ENCODE measurements at places on chromosomes 4 and X.

DNA sequence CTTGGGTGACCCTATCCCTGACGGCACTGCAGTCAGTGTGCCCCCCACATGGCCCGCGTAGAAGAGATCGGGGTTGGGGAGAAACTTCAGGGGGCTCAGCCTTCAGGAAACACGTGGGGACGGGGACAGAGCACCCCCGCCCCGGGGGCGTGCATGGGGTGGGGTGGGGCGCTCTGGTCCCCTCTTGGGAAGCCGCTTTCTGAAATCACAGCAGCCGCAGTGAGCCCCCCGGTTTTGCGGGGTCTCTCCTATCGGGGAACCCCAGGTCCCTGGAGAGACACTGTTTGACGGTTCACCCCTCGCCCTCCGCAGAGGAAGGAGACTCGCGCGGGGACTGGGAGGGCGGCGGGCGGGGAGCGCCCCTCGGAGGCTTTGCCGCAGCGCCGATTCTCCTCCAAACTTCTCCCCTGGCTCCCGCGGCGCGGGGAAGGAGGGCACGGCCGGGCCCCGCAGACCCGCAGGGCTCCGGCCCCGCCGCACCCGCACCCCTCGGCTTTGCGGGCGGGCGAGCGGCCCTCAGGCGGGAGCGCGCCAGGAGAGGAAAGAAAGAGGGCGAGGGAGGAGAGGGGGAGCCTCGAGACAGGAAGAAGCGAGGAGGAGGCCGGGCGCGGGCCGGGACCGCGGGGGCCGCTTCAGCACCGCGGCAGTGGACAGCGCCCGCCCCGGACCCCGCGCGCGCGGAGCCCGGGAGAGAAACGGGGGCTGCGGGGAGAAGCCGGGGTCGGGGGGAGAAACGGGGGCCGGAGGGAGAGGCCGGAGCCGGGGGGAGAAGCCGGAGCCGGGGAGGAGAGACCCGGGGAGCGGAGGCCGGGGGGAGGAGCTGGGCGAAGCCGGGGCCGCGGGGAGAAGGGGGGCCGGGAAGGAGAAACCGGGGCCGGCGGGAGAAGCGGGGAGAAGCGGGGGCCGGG, 612 bp downstream of the CPLX1 start:
- H3K4me3 ChIP-seq = no peak overlapping the region
- no peaks in the 10 kb centered on the region for H3K36me3 ChIP-seq
- no peaks in the 10 kb centered on the region for H3K4me1 ChIP-seq
- peaks cover 24% of the 10 kb centered on the region for H3K27me3 ChIP-seq

DNA sequence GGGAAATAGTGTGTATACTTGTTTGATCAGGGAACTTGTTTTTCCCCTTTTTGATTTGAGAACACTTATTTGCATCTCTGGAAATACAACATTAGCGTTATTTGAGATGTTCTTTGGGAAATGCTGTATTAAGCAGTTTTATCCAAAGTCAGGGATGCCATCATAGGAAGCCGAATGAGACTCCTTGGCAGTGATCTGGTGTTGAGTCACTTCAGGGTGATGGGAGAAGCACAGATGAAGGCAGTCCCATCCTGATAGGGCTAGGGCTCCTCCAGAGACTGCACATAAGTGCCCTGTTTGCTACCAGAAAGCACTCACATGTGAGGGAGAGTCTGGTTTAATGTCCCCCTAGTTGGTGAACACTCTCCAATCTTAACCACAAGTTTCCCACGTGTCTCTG, 62.3 kb downstream of the IL1RAPL1 start:
- no peak for DNase-seq
- no peaks in the 10 kb centered on the region for H3K4me1 ChIP-seq
- no peak overlapping the region for H3K27ac ChIP-seq
- no peaks in the 10 kb centered on the region for H3K27me3 ChIP-seq
- H3K36me3 ChIP-seq = no peaks in the 10 kb centered on the region

DNA sequence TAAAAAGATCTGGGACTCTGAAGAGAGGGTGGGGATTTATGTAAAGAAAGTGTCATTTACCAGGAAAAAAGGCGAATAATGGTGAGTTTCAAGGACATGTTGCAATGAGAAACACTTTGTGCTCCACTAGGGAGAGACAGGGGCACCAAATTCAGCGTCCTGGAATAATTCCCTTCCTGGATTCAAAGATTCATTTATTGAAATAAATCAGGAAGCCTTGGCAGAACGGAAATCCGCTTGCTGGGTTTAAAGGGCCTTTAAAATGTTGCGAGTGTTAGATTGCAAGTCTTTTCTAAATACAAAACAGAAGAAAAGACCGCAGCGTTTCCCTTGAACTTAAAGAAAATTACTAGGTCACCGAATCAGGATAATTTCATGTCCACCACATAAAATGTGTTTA, 3.8 kb upstream of the ZIC3 start:
- no peaks in the 10 kb centered on the region for H3K27me3 ChIP-seq
- H3K4me1 ChIP-seq = no peaks in the 10 kb centered on the region
- H3K4me3 ChIP-seq = no peak overlapping the region
- no peak for DNase-seq
- no peak overlapping the region for H3K27ac ChIP-seq

DNA sequence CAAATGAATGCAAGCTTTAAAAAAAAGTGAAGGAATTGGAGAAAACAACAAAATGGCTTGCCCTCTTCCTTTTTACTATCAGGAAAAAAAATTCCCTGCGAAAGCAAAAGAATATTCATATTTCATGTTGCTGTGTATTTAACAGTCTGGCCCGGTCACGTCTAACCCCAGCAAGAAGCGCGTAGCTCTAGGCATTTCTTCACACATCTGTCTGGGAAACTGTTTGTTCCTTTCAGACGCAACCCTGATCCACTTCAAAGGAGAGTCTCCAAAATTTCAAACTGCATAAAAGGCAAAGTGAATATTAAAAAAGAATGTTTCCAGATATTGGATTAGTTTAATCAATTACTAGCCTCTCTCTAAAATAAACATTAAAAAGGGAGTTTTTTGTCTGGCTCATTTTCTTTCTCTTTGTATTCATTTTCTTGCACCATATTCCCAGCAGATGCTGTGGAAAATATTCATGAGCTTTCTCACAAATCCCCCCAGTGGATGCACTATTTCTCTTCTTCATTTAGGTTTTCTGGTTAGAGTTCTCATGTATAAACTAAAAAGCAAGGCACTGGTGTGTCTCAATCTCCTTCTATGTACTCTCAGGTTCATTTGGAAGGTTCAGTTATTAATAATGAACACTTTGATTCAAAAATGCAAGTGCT, 145.3 kb downstream of the MID1 start:
- no peak overlapping the region for H3K4me3 ChIP-seq
- no peaks in the 10 kb centered on the region for H3K4me1 ChIP-seq
- DNase-seq = no peak
- no peak overlapping the region for H3K27ac ChIP-seq
- no peaks in the 10 kb centered on the region for H3K27me3 ChIP-seq

DNA sequence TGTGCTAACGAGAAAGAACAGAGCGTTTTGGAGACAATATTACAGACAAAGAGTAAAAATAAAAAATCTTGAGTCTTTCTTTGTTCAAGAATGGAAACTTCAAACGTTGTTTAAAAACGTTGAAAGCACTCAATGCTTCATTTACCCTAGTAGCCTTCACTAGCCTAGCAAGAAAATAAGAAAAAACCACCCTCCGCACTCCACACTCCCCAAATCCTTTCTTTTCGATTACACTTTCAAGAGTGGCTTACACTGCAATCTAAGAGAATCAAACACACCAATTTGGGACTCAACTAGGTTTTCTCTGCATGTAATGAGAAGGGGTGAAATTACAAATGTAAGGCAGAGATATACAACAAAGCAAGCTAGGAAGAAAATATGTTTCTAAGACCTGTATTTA, 4.7 kb downstream of the TMSB4X start:
- no peak overlapping the region for H3K4me3 ChIP-seq
- no peak for DNase-seq
- H3K4me1 ChIP-seq = peaks cover 62% of the 10 kb centered on the region
- H3K36me3 ChIP-seq = peaks cover 9% of the 10 kb centered on the region

- no peak overlapping the region for H3K27ac ChIP-seq
- H3K36me3 ChIP-seq = no peaks in the 10 kb centered on the region
- H3K4me3 ChIP-seq = no peak overlapping the region
- no peaks in the 10 kb centered on the region for H3K27me3 ChIP-seq
- H3K4me1 ChIP-seq = no peaks in the 10 kb centered on the region
Measured at GRCh38 chr4:182823576-182823975, 93.6 kb downstream of the DCTD start.

GRCh38 chrX:6783912-6784311, 249.0 kb upstream of the VCX3A start:
- H3K4me1 ChIP-seq = no peaks in the 10 kb centered on the region
- no peak overlapping the region for H3K27ac ChIP-seq
- no peak for DNase-seq
- H3K4me3 ChIP-seq = no peak overlapping the region

DNA sequence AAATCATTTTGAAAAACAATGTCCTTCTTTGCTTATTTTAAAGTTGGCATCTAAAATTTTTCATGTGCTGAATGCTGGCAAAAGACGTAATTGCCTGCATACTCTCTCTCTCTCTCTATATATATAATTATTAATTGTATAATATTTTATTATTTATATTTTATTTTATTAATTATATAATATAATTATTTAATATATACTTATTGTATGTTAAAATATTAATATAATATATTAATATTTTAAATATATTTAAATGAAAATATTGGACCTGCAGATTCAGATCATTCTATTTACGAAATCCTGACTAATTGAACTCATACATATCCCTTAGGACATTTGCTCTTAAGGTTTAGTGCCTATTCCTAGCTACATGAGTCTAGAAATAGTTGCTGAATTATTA, 144.7 kb upstream of the VCX start:
- no peak for DNase-seq
- H3K4me3 ChIP-seq = no peak overlapping the region
- H3K36me3 ChIP-seq = no peaks in the 10 kb centered on the region
- H3K27ac ChIP-seq = no peak overlapping the region
- no peaks in the 10 kb centered on the region for H3K27me3 ChIP-seq

- DNase-seq = no peak
- H3K27me3 ChIP-seq = no peaks in the 10 kb centered on the region
- H3K4me1 ChIP-seq = no peaks in the 10 kb centered on the region
- H3K36me3 ChIP-seq = no peaks in the 10 kb centered on the region
- H3K4me3 ChIP-seq = no peak overlapping the region
Measured at GRCh38 chrX:69136546-69137331, 28.5 kb downstream of the PJA1 start.

- peaks cover 16% of the 10 kb centered on the region for H3K36me3 ChIP-seq
- no peak for DNase-seq
- no peak overlapping the region for H3K27ac ChIP-seq
- no peak overlapping the region for H3K4me3 ChIP-seq
Measured at GRCh38 chrX:16852617-16853179, 17.5 kb downstream of the RBBP7 start.

- H3K27ac ChIP-seq = no peak overlapping the region
- no peaks in the 10 kb centered on the region for H3K36me3 ChIP-seq
- H3K27me3 ChIP-seq = no peaks in the 10 kb centered on the region
- no peaks in the 10 kb centered on the region for H3K4me1 ChIP-seq
Measured at GRCh38 chr4:87532109-87532508, 2.9 kb upstream of the SPARCL1 start.

- H3K27me3 ChIP-seq = no peaks in the 10 kb centered on the region
- H3K4me3 ChIP-seq = no peak overlapping the region
- H3K27ac ChIP-seq = no peak overlapping the region
- no peaks in the 10 kb centered on the region for H3K4me1 ChIP-seq
Measured at GRCh38 chrX:67612231-67612630, 68.4 kb downstream of the AR start.

DNA sequence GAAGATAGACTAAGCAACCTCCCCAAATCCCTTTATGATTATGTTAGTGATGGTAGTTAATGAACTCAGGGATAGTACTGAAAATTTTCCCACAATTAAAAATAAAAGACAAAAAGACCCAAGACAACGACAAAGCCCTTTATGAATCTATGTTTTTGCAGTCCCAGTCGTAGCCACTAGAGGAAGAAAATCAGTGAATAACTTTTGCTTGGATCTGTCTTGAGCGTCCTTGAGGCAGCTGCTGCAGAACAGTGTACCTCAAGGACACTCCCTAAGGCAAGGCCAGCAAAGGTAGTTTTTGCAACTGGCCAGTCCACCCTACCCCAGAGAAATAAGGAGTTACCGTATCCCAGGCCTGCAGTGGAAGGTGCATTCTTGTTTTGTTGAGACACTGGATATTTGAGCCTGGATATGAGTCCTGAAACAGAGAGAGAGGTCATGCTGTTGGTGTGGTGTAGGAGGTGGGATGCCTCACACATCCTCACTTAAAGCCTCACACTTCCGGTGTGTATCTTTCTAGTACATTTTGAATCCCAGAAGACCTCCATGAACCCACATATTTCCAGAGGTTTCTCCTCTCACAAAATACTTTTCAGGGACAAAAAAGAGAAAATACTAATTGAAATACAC, 8.7 kb upstream of the TIMM8A start:
- H3K27ac ChIP-seq = no peak overlapping the region
- no peak for DNase-seq
- H3K4me1 ChIP-seq = no peaks in the 10 kb centered on the region
- H3K27me3 ChIP-seq = no peaks in the 10 kb centered on the region
- H3K36me3 ChIP-seq = no peaks in the 10 kb centered on the region

DNA sequence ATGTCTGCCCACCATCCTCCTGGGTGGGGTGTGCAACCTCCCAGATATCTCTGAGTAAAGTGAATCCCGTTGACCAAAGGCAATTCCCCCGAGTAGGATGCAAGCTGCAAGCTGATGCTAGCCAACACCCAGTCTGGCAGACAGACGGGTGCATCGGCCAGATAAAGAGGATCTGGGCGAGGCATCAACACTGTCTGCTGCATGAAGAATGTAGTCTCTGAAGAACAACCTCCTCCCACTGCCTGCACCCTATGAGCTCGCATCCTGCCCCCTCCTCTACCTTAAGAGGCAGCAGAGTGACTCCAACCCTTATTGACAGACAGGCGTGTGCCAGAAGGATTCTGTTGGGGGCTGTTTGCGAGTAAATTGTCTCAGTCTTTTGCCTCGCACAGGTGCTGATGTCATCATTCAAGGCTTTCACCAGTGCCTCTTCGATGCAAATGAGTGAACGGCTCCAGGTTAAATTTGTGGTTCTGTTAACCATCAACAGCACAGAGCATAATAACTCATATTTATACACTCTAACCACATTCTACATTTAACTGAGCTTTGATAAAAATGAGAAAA, 546.9 kb downstream of the BCOR start:
- no peaks in the 10 kb centered on the region for H3K4me1 ChIP-seq
- no peaks in the 10 kb centered on the region for H3K36me3 ChIP-seq
- no peak overlapping the region for H3K27ac ChIP-seq
- DNase-seq = no peak

- peak within 1 kb of the TSS; percentile 5 for H3K4me3 ChIP-seq
- H3K36me3 ChIP-seq = no peaks in the 10 kb centered on the region
- H3K27ac ChIP-seq = no peak within 1 kb of the TSS
- DNase-seq = peak; percentile 7
Measured at GRCh38 chrX:54495814-54496516, at the start of gene FGD1. Gene FGD1, minus strand, starts transcription at chrX:54496234. Its CDS starts 802 bp downstream, at chrX:54495432.
